Thoracic aorta (tissue), 2 donors: ENCODE measurements at places on chromosomes 5 and 9. TPM values are rescaled to one million over a fixed set of nuclear protein-coding genes. Genes with fewer than 3 reads are reported as not detected.

GRCh38 chr5:74122979-74123590, 497.1 kb downstream of the ARHGEF28 start:
- no peak for DNase-seq

DNA sequence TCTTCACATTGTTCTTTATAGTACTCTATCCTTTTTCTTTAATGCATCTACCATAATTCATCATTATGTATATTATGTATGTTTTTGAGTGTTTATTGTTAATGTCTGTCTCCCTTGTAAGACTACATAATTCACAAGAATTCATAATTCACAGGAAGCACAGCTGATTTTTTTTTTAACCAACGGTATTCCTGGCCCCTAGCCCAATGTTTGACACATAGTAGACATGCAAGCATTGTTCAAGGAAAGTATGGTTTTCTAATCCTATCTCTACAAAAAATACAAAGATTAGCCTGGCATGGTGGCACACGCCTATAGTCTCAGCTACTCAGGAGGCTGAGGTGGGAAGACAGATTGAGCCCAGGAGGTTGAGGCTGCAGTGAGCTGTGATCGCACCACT, 160.6 kb downstream of the PPP2R2B start:
- no peak for DNase-seq

GRCh38 chr9:80720579-80720978, 968.8 kb downstream of the TLE1 start:
- no peak for DNase-seq

DNA sequence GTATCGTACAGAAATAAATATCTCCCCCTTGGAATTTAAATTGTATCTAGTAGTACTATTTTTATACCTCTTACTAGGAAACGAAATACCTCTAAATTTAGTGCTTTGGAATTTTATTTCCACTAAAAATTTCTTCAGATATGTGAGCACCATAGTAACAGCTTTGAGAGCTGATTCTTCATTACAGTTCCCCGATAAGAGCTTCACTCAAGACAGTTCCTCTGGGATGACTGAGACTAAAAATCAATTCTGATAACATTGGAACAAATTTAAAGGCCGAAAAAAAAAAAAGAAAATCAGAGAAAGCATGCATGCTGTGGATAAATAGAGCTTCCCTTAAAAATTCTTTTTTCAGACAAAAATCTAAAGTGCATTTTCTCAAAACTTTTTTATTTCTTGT, 68.5 kb upstream of the MEF2C start:
- no peak for DNase-seq

- DNase-seq: no peak
Measured at GRCh38 chr5:146185161-146185560, 2.7 kb upstream of the LARS1 start.

GRCh38 chr9:94083384-94083783, 880 bp upstream of the PTPDC1 start:
- no peak for DNase-seq

DNA sequence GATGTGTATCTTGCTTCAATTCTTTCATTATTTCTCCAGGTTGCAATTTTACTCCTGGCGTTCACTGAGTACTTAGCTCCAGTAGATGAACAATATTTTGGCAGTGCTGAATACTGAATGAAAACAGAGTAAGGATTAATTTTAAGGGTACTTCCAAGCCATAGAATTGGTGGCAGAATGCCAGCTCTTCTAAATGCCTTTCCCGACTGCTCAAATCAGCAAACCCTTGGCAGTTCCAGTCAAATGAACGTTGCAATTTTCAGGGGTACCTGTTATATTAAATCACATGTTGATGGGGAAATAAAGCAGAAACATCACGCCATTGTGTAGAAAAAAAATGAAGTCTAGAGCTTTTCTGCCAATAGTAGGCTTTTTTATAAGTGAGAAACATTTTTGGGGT, 282.4 kb upstream of the RPS23 start:
- DNase-seq: no peak

DNA sequence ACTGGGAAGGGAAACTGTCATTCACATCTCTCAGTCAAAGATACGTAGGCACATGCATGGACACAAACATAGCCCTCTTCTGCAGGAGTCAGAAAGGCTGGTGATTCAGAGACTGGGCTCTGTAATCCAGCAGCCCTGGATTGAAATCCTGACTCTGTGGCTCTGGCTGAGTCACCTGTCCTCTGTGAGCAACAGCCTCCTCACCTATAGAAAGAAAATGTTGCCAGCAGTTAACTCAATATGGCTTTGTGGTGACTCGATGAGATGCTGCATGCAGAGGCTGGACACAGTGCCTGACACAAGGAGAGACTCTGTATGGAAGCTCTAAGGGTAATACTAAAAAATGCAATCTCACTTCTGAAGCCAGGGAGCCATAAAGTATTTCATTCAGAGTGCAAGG, 23.9 kb upstream of the CDKN2AIPNL start:
- DNase-seq: no peak

DNA sequence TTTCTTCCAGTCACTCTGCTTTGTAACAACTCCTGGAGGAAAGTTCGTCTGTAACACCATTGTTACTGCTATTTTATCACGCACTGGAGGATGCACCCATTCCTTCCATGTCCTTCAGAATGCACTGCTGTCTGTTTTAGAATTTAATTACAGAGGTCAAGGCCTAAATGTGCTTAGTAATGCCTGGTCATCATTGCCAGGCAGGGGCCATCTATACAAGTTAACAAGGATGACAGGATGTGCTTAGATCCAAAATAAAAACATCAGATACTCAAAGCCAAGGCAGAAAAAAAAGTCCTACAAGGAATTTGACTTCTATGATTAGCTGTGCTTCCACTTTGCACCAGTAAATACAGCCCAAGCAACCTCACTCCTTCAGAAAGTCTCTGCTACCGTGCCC, 371.4 kb downstream of the SEMA5A start:
- no peak for DNase-seq

DNA sequence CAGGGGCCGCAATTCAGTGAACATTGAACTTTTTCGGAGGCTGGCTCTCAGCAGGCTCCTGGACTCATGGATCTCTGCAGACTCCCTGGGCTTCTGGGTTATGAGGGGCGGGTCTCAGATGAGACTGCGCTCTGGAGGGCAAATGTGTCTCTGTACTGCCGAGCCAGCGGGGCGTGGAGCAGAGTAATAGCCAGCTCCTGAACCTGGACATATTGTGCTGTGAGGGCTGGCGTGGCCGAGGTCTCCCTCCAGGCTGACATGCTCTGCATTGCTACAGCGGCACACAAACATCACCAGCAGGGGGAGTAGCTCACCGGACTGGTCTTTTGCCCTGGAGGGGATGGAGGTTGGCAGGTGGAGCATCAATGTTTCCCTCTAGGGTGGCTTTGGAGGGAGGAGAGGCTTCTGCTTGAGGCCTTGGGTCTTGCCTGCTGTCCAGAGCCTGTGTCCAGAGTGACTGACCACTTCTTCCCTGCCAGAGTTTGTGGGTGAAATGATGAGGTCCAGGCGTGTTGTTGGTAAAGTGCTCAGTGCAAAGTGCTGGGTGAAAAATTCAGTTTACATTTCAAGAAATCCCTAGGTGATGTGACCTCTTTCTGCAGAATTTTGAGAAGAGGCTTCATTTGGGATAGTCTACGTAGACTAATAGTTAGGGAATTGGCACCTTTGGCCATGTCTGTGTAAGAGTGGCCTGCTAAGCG, 10.9 kb upstream of the GADD45G start:
- no peak for DNase-seq

GRCh38 chr5:136065588-136065987, 36.8 kb downstream of the TGFBI start:
- DNase-seq: no peak

- DNase-seq: peak; percentile 54
Measured at GRCh38 chr5:14035859-14036503, 91.5 kb upstream of the DNAH5 start.

DNA sequence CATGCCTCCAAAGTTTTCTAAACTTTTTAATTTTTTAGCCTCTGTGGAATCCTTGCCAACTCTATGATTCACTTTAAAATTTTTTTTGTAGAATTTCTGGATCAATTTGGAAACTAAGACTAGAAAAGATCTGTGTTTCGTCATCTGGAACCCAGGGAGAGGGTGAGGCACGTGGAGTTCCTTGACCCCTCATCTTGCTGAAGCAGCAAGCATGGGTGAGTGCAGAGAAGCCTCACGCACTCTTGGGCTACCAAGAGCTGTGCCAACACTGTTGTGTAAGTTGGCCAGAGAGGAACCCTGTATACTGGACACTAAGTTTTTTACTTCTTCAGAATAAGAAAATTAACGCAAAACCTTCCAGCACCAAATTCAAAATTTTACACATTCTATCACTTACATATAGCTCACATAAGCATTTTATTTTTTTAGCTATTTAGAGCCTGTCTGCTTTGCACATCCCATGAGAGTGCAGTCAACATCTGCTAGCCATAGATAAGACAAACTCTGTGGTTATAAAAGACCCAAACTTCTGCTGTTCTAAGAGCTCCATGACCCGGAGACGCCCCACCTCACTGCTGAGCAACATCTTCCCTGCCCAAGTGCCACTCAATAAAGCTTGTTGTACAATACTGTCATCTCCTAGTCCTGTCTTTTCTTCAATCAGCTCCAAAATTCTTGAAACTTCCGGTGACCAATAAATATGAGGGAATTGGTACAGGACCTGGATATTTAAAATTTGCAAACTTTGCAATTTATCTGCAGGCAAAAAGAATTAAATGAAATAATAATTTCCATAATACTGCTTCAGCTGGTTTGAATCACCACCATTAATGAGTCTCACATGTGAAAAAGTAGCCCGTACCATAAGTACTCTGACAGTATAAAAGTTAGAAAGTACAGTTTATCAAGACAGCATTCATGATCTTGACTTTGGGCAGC, 69.7 kb upstream of the ADCY2 start:
- no peak for DNase-seq

- DNase-seq: no peak
Measured at GRCh38 chr9:95505717-95506427, 10.9 kb downstream of the PTCH1 start.

PAPPA gene
- total RNA-seq: 17.4 TPM

KIAA1958 gene
- total RNA-seq: 6.0 TPM

GABRA6 gene
- total RNA-seq: not detected

CCDC187 gene
- not detected for total RNA-seq

REEP2 gene
- 8.9 TPM for total RNA-seq
